ENCODE measurements at places on chromosomes 7 and 10.

- DNase-seq: no peak
These were observed 944.0 kb upstream of the C7orf33 start for GRCh38 chr7:147646568-147646967.

GRCh38 chr7:124033095-124033806, 384 bp upstream of the TMEM229A start:
- DNase-seq: no peak

DNA sequence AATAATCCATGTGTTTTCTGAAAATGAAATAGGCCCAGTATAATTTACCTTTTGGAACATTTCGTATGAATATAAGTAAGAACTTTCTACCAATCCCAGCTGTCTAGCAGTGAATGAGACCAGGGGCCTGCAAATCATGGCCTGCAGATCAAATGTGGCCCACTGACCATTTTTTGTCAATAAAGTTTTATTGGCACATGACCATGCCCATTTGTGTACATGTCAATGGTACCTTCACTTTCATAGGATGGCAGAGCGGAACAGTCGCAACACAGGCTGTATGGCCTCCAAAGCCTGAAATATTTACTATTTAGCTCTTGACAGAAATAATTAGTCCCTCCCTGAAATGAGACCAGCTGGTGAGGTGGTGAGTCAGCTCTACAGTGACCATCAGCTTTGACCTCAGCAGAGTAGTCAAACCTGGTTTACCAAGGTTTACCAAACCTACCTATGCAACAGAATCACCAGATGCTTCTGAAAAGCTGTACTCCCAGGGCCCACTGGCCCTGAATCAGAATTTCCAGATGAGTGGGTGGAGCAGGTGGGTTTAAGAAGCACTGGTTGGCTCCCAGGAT, 13.8 kb upstream of the C10orf90 start:
- DNase-seq: no peak

DNA sequence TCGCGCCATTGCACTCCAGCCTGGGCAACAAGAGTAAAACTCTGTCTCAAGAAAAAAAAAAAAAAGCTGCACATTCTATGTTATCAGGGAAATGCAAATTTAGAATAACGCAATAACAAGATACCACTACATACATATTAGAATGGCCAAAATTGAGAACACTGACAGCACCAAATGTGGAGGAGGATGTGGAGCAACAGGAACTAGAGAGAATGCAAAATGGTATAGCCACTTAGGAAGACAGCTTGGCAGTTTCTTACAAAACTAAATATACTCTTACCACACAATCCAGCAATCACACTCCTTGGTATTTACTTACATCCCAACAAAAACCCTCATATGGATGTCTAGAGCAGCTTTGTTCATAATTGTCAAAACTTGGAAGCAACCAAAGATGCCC, 76.8 kb downstream of the ALOX5 start:
- DNase-seq: no peak

DNA sequence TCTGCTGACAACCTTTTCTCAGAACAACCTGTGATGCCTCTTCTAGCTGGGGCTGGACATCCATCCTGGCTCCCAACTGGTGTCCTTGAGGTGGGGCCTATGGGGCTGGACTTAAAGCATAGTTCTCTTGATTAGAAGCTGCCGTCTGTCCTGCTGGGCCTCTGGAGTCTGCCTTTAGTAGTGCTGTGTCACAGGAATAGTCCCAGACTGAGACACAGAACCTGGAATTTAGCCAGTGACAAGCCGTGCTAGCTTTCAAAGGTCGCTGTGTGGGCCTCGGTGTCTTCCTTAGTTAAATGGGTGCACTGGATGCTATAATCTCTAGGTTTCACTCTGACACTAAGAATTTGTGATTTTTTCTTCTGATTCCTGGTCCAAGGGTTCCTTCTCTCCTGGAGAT, 41.2 kb downstream of the GPR141 start:
- DNase-seq: no peak

GRCh38 chr10:15824498-15824897, 35.8 kb downstream of the MINDY3 start:
- DNase-seq: no peak

GRCh38 chr7:86914551-86914950, 144.9 kb downstream of the ELAPOR2 start:
- no peak for DNase-seq

DNA sequence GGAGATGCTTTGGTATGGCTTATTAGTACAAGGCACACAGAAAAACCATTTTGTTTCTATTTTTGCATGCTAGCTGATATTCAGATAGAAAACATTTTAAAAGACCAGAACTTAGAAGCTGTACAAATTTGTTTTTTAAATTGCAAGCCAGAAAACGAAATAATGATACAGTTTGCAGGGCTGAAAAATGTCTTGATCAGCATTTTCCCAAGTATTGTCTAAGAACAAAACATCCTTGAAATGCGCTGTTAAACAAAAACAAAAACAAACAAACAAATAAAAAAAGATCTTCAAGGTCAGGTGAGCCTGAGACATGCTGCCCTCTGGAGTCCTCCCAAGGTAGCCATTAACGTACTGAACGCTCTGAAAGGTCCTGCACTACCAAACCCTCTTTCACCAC, 98.3 kb downstream of the VIM start:
- DNase-seq: no peak

GRCh38 chr10:50395271-50395670, 144.0 kb upstream of the ASAH2 start:
- peak; percentile 92 for DNase-seq

DNA sequence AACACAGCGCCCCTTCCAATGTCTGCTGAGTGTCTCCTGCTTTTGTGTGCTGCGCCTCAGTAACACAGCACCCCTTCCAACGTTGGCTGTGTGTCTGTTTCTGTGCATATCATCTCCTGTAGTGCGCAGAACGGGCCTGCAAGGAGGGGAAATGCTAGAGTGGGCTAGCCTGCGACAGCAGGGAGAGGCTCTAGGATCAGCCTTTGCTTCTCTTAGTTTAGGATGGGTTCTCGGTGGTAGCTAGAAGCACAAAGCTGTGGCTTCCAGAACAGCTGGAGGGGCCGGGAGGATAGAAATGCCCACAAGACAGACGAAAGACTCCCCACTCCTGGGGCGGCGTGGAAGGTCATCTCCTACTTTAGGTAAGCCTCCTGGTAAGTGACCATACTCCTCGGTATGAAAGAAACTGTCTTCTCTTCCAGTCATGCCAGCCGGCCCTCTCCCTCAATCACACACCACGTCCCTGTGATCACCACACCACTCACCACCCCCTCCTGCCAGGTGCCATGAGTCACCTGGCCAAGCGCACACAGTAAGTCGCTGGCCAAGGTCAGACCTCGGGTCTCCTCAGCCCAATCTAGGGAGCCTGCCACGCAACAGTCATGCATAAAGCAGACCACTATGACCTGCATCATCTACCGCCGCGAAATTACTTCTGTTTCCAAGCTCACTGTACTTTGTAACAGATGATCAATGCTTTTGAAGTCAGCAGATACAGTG, 4.8 kb downstream of the PITRM1 start:
- no peak for DNase-seq

DNA sequence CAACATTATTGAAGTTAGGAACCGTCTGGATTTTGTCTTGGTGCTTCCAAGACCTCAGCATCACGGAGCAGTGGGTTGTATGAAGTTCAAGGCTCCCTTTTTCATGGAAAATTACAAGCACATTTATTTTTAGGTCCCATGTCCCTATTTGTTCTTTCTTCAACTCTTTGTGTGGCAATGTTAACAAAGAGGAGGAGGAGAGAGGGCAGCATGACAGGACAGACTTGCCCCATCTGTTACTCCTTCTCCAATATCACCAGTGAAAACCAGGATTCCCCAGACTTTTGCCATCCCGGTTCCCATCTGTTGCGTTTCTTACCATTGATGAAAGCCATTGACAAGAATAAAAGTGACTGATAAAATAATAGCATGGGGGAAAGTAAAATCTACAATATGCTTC, 28.6 kb downstream of the EEPD1 start:
- no peak for DNase-seq

GRCh38 chr7:140025814-140026433, 36.8 kb downstream of the PARP12 start:
- DNase-seq: no peak

DNA sequence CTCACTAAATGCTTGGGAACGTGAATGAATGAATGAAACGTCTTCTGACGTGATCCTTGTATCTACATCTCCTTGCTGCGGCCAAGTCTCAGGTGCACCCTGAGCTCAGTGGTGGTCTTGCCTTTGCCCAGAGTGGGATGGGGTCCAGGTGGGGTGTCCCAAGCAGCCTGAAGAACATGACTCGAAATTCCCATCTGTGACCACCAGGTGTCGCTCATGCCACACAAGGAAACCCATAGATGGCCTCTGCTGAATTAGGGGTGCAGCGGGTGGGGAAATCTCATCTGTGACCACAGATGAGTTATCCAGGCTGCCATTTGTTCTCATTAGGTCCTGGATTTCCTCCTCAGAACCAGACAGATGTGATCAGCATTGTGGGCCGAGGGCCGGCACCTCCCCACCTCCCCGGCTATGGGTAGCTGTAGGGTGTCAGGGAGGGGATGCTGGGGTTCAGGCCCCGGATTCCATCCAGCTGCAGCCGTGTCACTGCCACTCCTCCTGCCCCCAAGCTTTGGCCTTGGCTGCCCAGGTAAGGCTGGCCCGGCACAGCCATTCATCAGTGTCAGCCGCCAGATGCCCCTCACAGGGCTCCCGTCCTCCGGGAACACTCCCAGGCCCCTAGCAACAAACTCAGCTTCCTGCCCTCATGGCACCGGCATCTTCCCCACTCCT, 21.0 kb upstream of the GNA12 start:
- peak; percentile 71 for DNase-seq

GRCh38 chr10:125057158-125058001, 103.0 kb downstream of the CTBP2 start:
- peak; percentile 63 for DNase-seq

- no peak for DNase-seq
These were observed 7.4 kb downstream of the SORCS1 start for GRCh38 chr10:107157071-107157470.

GRCh38 chr7:142626420-142627035, 122.7 kb upstream of the PRSS1 start:
- peak; percentile 44 for DNase-seq

- DNase-seq: no peak
These were observed 389.5 kb downstream of the TCERG1L start for GRCh38 chr10:130921911-130922440.

DNA sequence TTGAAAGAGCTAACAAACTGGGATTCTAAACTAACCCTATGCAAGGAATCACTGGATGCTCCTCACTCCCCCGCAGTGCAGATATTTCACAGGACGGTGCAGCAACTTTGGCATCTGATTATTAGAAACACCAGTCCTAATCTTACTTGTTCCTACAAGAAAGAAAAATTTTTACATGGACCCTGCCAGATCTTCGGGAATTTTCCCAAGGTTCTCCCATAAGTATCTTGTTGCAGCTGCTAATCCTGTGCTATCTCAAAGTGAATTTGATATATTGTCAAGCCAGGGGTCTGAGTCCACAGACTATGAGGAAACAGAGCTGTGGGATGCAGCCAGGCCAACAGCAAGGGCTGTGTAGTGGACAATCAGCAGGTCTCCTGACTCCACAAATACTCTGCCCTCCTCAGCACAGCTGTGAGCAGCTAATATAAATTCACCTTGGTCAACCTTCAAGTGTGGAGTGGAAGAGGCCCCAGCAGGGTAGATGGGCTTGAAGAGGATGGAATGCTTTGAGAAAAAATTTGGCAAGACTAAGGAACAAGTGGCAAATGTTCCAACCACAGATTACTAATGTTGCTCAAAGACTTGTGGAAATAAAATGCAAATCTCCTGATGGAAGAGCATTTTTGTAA, 25.6 kb downstream of the VSTM4 start:
- no peak for DNase-seq

DNA sequence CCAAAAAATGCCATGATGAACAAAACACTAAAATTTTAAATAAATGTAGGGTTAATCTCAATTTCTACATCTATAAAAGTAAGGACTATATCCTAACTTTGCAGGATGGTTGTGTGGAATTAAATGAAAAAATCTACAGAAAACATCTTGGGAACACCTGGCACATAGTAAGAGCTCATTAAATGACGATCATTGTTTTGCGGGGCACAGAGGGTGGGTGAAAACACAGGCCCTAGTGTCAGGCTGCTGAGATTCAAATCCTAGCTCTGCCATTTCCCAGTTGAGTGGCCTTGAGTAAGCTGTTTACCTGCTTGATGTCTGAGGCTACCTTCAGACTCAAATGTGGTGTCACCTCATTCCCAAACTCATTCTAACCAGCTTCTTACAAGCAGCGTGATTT, 35.6 kb downstream of the BTBD16 start:
- no peak for DNase-seq

- no peak for DNase-seq
These were observed 21.7 kb upstream of the AGFG2 start for GRCh38 chr7:100517305-100517704.

DNA sequence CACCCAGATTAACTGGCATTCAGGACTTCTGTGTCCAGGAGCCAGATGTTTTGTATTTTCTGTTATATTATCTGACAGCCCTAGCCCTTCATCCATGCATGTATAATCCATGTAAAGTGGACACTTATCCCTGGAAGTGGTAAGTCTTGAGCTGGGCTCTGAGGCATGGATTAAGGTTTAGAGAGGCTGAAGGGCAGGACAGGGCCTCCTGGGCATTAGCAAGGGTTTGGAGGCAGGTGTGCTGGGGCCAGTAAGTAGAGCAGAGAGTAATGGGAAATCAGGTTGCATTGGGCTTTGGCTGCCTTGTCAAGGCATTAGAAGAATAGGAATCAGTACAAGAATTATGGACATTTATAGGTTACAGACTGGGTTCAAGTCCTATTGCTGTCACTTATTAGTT, 138.0 kb downstream of the DYNC1I1 start:
- no peak for DNase-seq

DNA sequence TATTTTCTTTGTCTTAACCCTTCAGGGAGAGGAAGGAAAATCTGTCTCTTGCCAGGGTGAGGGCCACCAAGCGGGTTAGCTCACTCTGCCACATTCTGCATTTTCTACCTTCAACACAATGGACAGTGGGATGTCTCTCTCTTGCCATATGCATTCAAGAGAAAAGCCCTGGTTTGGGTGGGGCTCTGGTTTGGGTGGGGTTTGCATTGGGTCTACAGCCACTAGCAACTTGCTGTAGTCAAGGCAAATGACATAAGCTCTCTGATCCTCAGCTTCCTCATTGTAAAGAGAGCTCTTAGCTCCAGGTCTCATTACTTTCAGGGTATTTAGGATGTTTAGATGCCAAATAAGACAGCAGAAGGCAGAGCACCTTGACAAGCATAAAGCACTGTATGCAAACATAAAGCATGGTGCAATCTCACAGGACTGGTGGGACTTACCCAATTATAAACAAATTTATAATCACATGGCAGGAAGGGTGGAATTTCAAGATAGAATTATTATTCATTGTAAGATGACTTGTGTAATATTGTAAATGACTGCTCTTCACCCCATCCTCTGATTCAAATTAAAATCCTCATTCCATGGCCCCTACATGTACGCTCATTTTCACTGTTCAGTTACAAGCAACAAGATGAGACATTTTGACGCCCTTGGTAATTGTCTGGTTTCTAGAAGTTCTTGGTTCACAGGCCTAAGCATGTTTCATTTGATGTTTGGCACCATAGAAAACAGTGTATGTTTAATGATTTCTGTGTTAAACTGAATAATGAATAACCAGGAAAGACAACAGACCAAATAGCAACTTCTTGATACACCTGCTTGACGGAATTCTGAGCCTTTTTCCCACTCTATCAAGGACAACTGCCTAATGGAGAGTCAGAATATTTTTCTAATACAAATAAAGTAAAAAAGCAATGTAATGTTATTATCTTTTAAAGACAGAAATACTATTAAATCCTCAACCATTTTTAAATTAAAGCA, 258.9 kb downstream of the KCNMA1 start:
- no peak for DNase-seq

GRCh38 chr7:74511345-74511744, 57.6 kb downstream of the GTF2IRD1 start:
- DNase-seq: no peak

All from CD14-positive monocyte (primary cell).